ENCODE measurements at places on chromosomes 3 and 15.

GRCh38 chr3:71250026-71250425 is 333.5 kb downstream of the FOXP1 start:
- no peak for DNase-seq

DNA sequence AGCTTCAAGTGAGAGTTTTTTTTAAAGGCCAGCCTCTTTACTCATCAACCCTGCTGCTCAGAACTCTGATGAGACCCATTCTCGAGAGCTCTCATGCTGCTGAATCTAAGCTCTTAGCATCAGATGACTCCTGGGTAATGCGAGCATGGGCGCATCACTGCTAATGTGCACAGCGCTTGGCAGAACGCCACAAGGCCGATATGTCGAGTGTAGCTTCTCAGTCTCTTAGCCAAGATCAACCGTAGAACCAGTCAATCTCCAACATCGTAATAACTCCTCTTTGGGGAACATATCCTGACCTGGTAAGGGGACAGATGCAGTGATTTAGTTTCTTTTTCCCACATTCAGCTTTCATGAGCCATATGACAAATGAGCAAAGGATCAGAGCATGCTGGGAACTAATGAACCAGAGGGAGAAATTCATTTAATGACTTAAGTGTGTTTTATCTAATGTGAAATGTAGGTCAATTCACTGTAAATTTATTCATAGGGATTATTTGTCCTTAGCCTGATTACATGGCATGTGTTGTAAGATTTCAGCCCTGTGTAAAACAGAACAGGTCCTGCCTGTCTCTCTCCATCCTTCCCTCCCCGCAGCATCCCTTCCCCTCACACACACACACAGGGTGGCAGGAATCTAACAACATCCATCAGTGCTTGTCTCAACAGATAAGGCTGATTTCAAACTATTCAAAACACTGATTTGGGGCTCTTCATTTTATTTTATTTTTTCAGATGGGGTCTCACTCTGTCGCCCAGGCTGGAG is 195.4 kb upstream of the C2CD4B start:
- DNase-seq, result no peak

DNA sequence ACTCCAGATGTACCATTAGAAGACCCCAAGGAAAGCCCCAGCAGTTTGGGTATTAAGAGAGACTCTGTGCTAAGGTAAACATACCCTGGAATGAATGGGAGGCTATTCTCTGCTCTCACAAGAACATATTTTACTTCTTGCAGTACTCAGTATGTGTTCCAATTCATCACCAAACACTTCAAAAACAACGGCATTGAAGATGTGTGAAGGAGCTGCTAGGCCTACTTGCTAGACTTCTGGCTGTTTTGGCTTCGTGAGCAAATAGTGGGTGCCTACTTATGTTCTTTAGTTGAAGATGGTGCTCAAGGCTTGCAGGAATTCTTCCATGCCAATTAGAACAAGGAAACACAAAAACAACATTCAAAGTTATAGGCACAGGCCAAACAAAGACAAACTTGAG is 514.5 kb downstream of the ROBO1 start:
- no peak for DNase-seq

DNA sequence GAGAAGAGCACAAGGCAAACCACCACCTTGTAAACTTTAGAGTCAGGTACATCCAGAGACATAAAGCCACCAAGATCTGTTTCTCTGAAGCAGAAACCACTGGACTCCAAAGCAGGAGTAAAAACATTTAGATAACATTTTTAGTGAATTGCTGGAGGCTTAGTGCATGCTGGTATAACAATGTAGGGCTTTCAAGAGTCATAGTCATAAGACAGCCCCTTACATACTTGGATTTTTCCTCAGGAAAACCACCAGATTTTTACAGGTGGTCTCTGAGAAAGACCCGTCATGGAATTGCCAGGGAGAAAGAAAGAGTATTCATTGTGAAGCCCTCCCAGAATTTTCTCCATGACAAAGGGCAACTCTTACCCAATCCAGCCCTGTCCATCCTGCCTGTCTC is 434.5 kb upstream of the NAALADL2 start:
- DNase-seq, result no peak

DNA sequence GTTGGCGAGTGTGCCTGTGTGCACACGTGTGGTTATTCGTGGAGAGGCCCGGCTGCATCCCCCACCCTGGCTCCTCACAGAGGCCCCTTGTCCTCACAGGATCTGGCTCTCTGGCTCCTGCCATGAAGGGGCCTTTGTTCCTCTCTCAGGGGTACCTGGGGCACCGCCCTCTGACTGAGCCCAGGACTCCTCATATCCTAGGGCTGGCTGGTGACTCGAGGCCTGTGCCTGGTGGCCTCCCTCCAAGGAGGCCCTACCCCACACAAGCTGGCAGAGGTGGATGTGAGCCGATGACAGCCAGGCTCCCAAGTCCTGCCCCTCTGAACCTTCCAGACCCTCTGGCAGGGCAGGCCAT is 10.0 kb downstream of the PRKCD start:
- no peak for DNase-seq

Measured in activated CD4-positive, alpha-beta T cell treated with anti-CD3 and anti-CD28 coated beads, Interleukin-2, amount 50 U/mL, for 4 hours (primary cell).